ENCODE measurements at places on chromosomes 12 and 14. TPM values are rescaled to one million over a fixed set of nuclear protein-coding genes. Genes with fewer than 3 reads are reported as not detected.

- no peak for DNase-seq
- peak overlapping the region; percentile 15 for H3K4me3 ChIP-seq
- H3K27ac ChIP-seq = peak overlapping the region; percentile 41
- H3K4me1 ChIP-seq = no peaks in the 10 kb centered on the region
- no peaks in the 10 kb centered on the region for H3K36me3 ChIP-seq
Observed at GRCh38 chr14:56004786-56005185, 113.4 kb upstream of the PELI2 start.

GRCh38 chr12:79512068-79512467 is 178.7 kb downstream of the PAWR start:
- no peak overlapping the region for H3K27ac ChIP-seq
- DNase-seq = no peak
- H3K27me3 ChIP-seq = no peaks in the 10 kb centered on the region

GRCh38 chr14:84024231-84024820 is 1505.6 kb upstream of the FLRT2 start:
- DNase-seq = no peak
- no peak overlapping the region for H3K4me3 ChIP-seq
- no peak overlapping the region for H3K27ac ChIP-seq
- no peaks in the 10 kb centered on the region for H3K27me3 ChIP-seq
- no peaks in the 10 kb centered on the region for H3K36me3 ChIP-seq
- H3K4me1 ChIP-seq = no peaks in the 10 kb centered on the region

The KRT4 gene
- not detected for total RNA-seq

GRCh38 chr14:55913324-55914025 is 204.7 kb upstream of the PELI2 start:
- no peak overlapping the region for H3K27ac ChIP-seq
- peak; percentile 25 for DNase-seq
- H3K4me3 ChIP-seq = no peak overlapping the region

GRCh38 chr12:14723763-14724162 is 27.4 kb upstream of the GUCY2C start:
- DNase-seq = no peak
- H3K27me3 ChIP-seq = no peaks in the 10 kb centered on the region
- no peaks in the 10 kb centered on the region for H3K4me1 ChIP-seq
- H3K27ac ChIP-seq = no peak overlapping the region
- H3K4me3 ChIP-seq = no peak overlapping the region
- no peaks in the 10 kb centered on the region for H3K36me3 ChIP-seq

DNA sequence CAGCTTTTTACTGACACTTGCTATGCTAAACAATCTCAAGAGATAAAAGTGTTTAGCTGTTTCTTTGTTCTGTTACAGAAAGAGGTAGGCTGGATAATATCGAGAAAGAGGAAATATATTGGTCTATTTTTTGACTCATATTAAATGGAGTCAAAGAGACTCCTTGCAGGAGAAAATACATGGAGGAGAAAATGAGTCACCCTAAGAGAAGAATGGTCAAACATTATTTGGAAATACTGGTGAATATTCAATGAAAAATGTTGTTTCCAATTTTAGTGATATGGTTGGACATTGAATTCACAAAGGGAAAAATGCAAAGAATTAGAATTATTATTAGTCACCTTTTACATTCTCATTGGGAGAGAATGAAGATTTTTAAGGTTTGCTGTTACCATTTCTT is 3.2 kb downstream of the KCNJ8 start:
- no peaks in the 10 kb centered on the region for H3K4me1 ChIP-seq
- no peak for DNase-seq
- no peak overlapping the region for H3K27ac ChIP-seq
- H3K27me3 ChIP-seq = peaks cover 16% of the 10 kb centered on the region
- peak overlapping the region; percentile 71 for H3K4me3 ChIP-seq

DNA sequence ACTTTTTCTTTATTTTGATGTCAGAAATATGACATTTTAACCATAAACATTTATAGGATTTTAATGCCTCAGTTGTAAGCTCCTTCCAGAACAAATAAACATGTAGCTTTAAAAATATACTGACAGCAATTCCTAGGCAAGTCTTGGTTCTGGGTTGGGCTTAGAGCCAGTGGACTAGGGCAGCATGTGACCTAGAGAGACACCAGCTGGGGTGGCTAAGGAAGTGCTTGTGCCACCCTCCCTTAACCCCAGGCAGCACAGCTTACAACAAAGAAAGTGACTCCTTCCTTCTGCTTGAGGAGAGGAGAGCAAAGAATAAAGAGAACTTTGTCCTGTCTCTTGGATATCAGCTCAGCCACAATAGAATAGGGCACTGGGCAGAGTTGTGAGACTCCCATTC is 61.6 kb upstream of the KTN1 start:
- H3K4me1 ChIP-seq = peaks cover 3% of the 10 kb centered on the region
- no peaks in the 10 kb centered on the region for H3K27me3 ChIP-seq
- H3K36me3 ChIP-seq = no peaks in the 10 kb centered on the region
- no peak overlapping the region for H3K4me3 ChIP-seq

DNA sequence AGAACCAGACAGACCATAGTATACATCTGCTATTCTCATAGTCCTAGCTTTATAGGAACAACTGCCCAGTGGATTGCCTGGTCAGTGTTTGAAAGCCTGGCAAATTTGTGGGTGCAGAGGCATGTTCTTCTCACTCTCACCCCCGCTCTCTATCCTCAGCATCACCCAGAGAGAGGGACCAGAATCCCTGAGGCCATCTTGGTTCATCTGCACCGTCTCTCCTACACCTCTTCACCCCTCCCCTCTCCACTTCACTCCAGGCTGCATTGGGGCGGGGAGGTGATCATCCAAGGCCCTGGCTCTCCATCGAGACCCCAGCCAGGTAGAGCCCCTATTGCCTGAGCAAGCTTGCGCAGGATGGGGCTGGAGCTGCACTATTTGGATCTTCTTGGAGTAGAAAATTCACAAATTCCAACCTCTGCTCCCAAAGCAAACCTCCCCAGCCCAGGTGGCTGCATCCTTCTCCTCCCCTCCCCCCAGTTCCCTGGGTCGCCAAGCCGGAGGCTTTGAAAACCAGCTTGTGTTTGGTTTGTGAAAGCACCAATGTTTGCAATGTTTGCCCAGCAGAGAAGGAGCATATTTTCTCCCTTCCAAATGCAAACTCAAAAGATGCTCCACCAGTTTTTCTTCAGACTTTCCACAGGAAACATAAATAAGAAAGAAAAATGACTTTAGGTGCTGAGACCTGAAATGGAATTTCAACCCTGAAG is 18.6 kb upstream of the COL2A1 start:
- H3K4me3 ChIP-seq = no peak overlapping the region
- peaks cover 8% of the 10 kb centered on the region for H3K4me1 ChIP-seq
- H3K27ac ChIP-seq = no peak overlapping the region
- no peak for DNase-seq
- H3K27me3 ChIP-seq = no peaks in the 10 kb centered on the region

DNA sequence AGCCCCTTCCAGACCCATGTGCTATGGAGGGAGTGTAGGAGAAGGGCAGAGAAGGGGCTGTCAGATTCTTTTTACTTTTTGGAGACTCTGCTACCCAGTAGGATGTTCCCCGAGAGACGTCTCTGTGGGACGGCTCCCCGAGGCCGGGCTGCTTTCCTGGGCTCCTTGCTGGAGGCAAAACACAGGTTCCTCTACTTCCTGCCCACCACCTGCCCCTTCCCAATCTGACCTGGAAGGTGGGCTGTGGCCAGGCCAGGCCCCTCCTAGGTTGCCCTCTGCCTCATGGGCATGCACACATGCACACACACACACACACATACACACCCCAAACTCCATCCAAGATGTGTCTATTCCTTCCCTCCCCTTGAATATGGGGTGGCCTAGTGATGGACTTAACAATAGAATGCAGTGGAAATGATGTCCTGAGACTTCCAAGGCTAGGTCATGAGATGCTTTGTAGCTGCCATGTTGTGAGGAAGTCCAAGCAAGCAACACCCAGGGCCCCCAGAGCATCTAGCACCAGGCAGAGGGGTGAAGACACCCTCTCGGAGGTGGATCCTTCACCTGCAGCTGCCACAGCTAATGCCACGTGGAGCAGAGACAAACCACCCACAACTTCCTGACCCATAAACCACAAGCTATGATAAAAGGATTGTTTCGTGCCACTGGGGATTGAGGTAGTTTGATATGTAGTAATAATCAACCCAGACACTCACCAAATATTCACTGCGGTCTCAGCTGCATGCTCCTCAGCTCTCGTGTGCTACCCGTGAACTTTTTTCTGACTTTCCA is 1.6 kb upstream of the ASB2 start:
- peak overlapping the region; percentile 98 for H3K27ac ChIP-seq
- H3K4me1 ChIP-seq = peaks cover 41% of the 10 kb centered on the region
- H3K4me3 ChIP-seq = peak overlapping the region; percentile 83
- H3K27me3 ChIP-seq = no peaks in the 10 kb centered on the region

GRCh38 chr14:96039633-96040311 is 610 bp downstream of the C14orf132 start:
- no peaks in the 10 kb centered on the region for H3K27me3 ChIP-seq
- peak; percentile 30 for DNase-seq
- peak overlapping the region; percentile 69 for H3K4me3 ChIP-seq
- H3K36me3 ChIP-seq = no peaks in the 10 kb centered on the region
- no peak overlapping the region for H3K27ac ChIP-seq

The C12orf54 gene
- total RNA-seq = not detected

DNA sequence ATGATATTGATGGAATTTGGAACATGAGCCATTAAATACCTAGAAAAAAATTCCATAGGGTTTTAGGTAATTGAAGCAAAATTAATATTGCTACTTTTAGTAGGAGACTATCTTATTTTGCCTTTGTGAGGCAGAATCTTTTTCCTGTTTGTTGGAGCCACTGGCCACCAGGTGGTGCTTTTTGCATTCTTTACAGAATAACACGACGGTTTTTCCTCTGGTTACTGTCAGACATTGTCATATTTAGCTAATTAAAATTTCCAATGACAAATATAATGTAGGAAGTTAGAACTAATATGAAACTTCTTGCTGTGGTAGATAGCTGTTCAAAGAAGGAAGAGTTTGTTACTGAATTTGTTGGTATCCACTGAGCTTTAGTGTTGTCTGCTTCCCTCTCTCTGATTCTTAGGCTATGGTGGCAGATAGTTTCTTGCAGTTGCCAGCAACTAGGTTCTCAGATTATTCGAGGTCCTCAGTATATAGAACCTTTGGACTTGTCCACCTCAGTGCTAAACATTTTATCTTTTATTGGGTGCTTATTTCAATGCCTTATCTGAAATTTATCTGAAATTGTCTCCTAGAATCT is 25.7 kb downstream of the RAB21 start:
- no peak overlapping the region for H3K27ac ChIP-seq
- H3K4me3 ChIP-seq = no peak overlapping the region
- H3K36me3 ChIP-seq = peaks cover under 1% of the 10 kb centered on the region
- no peaks in the 10 kb centered on the region for H3K4me1 ChIP-seq

DNA sequence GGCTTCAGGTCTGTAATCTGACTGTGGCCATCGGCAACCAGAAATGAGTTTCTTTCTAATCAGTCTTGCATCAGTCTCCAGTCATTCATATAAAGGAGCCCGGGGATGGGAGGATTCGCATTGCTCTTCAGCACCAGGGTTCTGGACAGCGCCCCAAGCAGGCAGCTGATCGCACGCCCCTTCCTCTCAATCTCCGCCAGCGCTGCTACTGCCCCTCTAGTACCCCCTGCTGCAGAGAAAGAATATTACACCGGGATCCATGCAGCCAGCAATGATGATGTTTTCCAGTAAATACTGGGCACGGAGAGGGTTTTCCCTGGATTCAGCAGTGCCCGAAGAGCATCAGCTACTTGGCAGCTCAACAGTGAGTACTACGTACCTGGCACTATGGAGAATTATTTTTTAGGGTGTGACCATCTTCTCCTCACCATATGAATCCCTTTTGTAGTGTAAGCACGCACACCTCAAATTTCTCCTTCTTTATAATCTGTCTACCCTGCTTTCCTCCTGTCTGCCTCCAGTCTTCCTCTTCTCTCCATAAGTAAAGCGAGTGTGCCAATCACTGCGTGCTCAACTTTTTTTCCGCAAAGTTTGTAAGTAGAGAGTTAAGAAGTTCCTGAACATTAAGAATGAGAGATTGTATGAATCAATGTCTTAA is at the start of gene TPH2:
TPH2 (plus strand) TSS at position 118 of the 658 bp plus-strand sequence; CDS start at position 260, 142 bp downstream.
- H3K36me3 ChIP-seq = no peaks in the 10 kb centered on the region
- no peaks in the 10 kb centered on the region for H3K4me1 ChIP-seq
- DNase-seq = peak; percentile 19
- H3K4me3 ChIP-seq = no peak within 1 kb of the TSS
- H3K27ac ChIP-seq = no peak within 1 kb of the TSS
- H3K27me3 ChIP-seq = peaks cover 26% of the 10 kb centered on the region

The TMEM119 gene
- total RNA-seq = 0.25 TPM

GRCh38 chr14:88518592-88519512 is 36.0 kb downstream of the PTPN21 start:
- H3K4me3 ChIP-seq = no peak overlapping the region
- no peak for DNase-seq
- H3K36me3 ChIP-seq = no peaks in the 10 kb centered on the region
- H3K27me3 ChIP-seq = no peaks in the 10 kb centered on the region
- peaks cover 5% of the 10 kb centered on the region for H3K4me1 ChIP-seq

- no peak overlapping the region for H3K27ac ChIP-seq
- no peak for DNase-seq
- H3K4me3 ChIP-seq = no peak overlapping the region
- H3K27me3 ChIP-seq = peaks cover 3% of the 10 kb centered on the region
- H3K36me3 ChIP-seq = no peaks in the 10 kb centered on the region
Observed at GRCh38 chr14:94278731-94279130, 14.3 kb downstream of the SERPINA10 start.

DNA sequence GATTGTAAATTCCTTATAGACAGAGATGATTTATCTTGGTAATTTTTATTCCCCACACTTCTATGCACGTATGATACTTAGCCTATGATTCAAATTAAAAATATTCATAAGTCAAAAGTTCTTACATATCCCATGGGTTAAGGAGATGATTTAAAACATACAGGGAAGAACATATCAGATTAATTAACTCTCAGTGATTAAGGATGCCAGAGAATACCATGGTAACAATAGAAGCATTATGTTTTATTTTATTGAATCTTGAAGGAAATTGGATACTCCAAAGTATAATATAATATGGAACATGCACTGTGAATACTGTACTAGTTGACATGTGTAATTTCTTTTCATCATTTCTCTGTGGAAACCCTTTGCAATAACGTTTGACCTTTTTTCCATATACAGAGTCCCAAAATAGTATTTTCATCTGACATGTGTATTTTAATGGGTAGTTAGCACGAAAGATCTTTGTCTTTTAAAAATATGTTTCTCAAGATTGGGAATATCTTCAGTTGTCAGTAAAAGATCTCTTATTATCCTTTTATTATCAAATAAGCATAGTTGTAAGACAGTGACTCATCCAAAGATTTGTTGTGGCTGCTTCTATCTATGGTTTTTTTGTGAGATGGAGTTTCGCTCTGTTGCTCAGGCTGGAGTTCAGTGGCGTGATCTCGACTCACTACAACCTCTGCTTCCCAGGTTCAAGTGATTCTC is 166.7 kb downstream of the RAD51B start:
- no peak overlapping the region for H3K27ac ChIP-seq
- H3K27me3 ChIP-seq = no peaks in the 10 kb centered on the region
- no peak for DNase-seq
- H3K4me3 ChIP-seq = no peak overlapping the region
- no peaks in the 10 kb centered on the region for H3K4me1 ChIP-seq
- no peaks in the 10 kb centered on the region for H3K36me3 ChIP-seq

The CCDC184 gene
- total RNA-seq = 0.84 TPM

GRCh38 chr12:22313286-22313962 is 21.1 kb downstream of the ST8SIA1 start:
- no peak overlapping the region for H3K4me3 ChIP-seq
- DNase-seq = no peak
- no peaks in the 10 kb centered on the region for H3K4me1 ChIP-seq
- H3K27ac ChIP-seq = no peak overlapping the region

- H3K4me1 ChIP-seq = no peaks in the 10 kb centered on the region
- no peak overlapping the region for H3K4me3 ChIP-seq
- H3K36me3 ChIP-seq = no peaks in the 10 kb centered on the region
Observed at GRCh38 chr12:118694128-118694775, 287.1 kb upstream of the SRRM4 start.
